CD4-positive, alpha-beta T cell treated with Interleukin-10 for 1 hour (primary cell): ENCODE measurements at places on chromosomes 3 and 15.

- no peak for DNase-seq
Observed at GRCh38 chr15:39239562-39239961, 341.3 kb upstream of the THBS1 start.

DNA sequence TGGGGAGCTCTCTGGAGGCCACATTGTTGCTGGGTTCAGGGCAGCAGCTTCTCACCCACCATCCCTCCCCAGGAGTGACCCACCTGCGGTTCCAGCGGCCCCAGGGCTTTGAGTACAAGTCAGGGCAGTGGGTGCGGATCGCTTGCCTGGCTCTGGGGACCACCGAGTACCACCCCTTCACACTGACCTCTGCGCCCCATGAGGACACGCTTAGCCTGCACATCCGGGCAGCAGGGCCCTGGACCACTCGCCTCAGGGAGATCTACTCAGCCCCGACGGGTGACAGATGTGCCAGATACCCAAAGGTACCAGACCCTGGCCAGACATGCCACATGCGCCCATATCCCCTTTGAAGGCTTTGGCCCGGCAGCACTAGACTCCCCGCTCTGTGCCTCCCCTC lies 26.1 kb downstream of the SHF start:
- no peak for DNase-seq

DNA sequence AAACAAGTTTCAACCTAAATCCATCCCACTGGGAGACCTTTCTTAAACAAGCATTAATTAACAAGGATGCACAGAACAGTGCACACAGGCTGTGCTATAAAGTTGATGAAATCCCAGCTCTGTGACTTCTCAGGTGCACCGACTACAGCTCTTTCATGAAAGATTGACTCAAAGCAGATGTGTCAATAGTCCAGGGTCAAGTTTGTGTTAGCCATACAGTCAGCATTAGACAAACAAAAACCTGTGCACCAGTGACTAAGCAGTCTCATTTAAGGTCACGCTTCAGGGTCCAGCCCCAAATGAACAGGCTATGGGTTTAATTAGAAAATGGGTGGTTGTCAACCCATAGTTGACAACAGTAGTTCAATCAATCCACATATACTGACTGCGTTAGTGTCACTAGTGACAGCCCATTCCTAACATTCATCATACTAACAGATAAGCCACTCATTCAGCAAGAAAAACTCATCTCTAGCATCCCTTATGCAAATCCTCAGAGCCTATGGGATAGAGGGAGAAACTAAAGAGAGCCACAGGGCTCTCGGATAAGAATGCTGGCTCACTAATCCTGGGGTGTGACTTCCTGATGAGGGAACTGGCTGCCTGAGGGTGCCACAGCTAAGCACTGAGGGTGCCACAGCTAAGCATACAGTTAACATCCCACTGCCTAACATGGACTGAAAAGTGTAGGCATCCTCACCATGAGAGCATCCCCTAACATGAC lies 84.1 kb downstream of the WNT5A start:
- no peak for DNase-seq

GRCh38 chr3:176723758-176724393 lies 473.4 kb downstream of the TBL1XR1 start:
- no peak for DNase-seq

DNA sequence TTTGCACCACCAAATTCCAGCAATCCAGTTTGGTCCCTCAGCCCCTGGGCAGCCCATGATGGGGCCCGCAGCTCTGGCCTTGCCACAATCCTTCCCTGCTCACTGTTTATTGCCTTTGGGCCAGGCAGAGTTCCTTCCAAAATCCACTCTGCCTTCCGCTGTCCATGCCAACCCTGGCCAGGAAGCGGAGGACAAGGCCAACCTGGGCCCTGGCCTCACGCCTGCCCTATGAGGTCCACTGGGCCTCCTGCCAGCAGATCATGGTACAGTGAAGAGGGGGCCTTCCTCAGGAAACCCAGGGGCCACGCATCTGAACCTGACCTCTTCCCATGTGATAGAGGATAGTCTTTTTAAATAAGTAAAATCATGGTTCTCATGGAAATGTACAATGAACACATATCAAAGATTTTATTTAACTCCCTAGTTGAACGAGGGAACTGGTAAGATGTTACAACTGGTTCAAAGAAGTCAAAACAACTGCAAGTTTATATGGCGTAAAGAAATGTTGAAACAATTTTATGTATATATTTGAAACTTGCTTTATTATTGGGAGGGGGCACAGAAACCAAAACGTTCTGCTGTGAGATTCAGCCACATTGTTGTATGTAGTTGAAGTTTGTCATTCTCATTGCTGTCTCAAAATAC lies 95.8 kb upstream of the TNFAIP8L3 start:
- no peak for DNase-seq

DNA sequence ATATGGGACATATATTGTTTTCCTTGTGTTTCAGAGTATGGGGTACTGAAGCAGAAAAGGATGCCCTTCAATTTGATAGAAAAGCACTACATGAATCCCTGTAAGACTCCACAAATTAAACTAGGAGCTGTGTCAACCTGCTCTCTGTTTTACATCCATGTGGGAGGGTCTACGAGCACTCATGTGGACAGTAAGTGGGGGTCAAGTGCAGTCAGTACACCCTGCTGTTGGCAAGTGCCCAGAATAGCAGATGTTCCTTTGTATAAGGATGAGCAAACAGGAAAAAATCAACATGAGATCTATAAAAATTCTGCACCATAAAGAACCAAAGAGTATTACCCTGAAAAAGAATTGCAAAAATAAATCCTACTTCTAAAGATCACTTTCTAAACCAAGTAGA lies 659.9 kb downstream of the SI start:
- DNase-seq, result no peak

DNA sequence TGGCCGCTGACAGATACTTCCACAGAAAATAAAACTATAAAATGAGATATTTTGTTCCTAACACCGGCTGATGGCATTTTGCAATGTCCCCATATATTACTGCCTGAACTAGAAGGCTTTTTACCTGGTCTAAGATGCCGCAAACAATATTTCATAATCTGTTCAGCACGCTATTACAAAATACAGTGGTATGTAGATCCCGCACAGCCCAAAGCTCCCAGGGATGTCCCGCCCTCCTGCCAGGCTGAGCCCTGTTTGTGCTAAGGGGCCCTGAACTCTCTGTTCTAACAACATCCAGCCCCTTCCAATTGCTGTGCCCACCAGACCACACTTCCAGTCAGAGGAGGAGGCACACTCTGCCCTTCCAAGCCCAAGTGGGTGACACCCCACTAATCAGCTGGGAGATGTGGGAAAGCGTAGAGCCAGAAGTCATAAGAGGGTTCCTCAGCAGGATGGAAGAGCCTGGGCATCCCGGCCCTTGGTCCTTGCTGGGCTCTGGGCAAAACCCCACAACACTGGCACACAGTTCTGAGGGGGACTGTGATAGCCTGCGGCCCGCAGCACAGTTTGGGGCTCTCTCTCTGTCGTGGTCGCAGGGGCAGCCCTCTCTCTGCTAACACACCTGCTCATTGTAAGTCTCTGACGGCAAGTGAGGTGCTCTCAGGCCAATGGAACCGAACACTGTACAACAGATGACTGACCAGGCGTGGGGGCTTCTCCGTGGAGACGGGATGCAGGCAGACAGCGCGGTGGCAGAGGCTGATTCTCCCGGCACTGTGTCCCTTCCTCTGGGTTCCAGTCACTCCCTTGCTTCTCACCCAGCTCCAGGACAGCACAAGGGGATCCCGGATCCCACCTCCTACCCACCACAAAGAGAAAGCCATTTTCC lies 55.2 kb downstream of the PCSK6 start:
- DNase-seq, result no peak

DNA sequence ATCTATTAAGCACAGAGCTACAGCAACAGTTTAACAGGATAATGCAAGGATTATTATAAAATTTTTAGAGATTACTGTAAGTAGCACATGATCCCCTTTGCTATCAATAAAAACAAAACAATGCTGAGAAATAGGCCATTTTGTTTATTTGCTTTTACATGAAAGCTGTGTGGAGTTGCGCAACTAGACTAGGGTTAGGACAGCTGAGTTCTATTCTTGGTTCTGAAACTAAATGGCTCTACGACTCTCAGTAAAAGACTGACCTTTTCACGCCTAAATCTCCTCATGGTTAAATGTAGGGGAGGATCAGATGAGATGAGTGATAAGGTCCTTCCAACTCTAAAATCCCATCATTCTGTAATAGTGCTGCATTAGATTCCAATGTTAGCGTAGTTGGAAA lies 25.0 kb downstream of the KCNMB2 start:
- DNase-seq, result no peak

DNA sequence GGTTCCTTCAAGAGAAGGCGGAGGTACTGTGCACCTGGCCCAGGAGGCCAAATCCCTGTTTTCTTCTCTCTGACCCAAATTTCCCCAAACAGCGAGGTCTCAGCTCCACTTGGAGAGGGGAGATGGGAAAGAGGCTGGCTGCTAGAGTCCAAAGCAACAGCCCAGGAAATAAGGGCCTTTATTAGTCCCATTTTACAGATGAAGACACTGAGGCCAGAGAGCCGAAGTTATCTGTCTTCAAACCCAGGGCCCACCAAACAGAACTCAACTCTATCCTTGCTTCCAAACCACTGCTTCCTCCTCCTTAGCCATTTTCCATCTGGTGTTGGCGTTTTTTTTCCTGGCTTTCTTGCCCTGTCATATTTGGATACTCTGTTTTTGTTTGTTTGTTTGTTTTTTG lies 22.0 kb upstream of the FLNB start:
- no peak for DNase-seq

DNA sequence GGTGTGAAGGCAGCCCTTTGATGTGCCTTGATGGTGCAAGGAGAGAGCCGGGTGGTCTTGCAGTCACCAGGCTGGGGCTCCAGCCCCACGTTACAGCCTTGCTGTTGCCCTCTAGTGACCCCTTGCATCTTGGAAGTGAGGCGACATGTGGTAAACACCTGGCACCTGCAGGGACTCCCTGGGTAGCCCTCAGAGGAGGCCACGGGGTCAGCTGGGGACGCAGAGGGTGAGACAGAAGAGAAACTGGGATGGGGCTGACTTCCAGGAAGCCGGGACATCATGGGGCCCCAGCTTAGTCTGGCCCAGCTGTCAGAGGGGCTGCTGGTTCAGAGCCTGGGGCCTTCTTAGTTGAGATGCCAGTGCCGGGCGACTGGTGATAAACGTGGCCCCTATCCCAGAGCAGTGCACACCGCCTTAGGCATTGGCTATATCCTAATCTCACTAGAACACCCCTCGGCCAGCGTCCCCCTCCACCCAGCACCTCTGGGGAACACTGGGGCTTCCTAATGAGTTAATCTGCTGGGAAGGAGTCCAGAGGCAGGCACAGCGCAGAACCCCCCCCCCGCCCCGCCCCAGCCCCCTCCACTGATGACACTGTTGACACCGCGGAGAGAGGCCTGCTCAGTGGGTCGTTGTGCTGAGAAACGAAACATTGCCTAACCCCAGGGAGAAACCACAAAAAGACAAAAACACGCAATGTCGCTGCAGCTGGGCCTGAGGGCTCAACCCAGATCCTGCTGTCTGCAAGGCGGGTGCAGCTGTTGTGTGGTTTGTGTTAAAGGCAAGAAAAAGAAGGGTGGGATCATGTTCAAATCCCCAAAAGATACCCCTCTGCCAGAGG lies 60.5 kb upstream of the KLF13 start:
- peak; percentile 76 for DNase-seq

GRCh38 chr15:62561059-62561519 lies 396.0 kb upstream of the C2CD4B start:
- no peak for DNase-seq

GRCh38 chr15:92907896-92908712 lies 8.0 kb downstream of the CHD2 start:
- DNase-seq, result peak; percentile 52
